Lung (tissue), 17 donors: ENCODE measurements at places on chromosomes 2 and 18. TPM values are rescaled to one million over a fixed set of nuclear protein-coding genes. Genes with fewer than 3 reads are reported as not detected.

DNA sequence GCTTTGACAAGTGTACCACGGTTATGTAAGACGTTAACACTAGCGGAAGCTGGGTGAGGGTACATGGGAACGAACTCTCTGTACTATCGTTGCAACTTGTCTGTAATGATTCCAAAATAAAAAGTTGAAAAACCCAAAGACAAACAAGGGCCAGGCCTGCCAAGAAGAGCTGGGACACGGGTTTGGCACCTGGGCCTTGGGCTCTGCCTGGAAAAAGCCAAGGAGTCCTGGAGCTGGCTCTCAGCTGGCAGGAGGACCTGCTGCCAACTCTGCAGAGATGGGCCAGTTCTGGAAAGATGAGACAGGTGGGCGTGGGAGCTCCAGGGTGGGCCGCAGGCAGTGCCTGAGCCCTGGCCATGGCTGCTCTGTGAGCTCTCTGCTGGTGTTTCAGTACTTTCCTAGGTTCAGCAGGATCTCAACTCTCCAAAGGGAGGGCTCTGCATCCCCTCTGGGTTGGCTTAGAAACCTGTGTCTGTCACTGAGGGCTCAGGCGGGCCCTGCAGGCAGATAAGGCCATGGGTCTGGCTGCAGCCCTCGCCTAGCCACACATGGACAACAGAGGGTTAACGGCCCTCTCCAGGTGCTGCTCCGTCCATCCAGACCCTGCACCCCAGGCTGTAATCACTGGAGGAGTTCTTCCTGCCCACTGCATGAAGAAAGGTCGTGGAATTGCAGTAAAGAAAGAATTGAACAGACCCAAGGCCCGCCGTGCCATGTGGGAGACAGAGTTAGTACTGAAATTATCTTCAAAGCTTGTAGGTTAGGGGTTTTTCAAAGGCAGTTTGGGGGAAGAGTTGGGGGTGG, 89.9 kb downstream of the RHOB start:
- H3K36me3 ChIP-seq: no peaks in the 10 kb centered on the region
- H3K27me3 ChIP-seq: no peaks in the 10 kb centered on the region
- no peaks in the 10 kb centered on the region for H3K4me1 ChIP-seq
- DNase-seq: no peak

GRCh38 chr2:219037783-219038499, 3.4 kb downstream of the CFAP65 start:
- H3K36me3 ChIP-seq: no peaks in the 10 kb centered on the region
- peaks cover 17% of the 10 kb centered on the region for H3K27me3 ChIP-seq
- DNase-seq: no peak
- no peak overlapping the region for H3K4me3 ChIP-seq
- no peak overlapping the region for H3K27ac ChIP-seq
- H3K4me1 ChIP-seq: no peaks in the 10 kb centered on the region

DNA sequence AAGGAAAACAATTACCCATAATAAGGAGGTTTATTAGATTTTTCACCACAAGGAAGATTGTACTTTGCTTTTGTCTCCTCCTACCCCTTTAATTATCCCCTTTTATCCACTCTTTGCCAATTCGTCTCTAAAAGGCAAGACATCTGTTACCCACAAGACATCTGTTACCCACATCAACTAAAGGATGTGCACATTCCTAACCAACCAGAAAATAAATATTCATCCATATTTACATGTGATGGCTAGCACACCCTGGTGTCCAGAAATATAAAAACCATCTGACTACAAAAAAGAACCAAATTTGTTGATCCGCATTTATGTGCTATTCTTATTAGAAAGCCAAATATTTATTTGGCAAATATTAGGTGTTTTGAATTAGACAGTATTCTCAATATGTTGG, 35.7 kb downstream of the ACVR1C start:
- H3K36me3 ChIP-seq: no peaks in the 10 kb centered on the region
- H3K27me3 ChIP-seq: no peaks in the 10 kb centered on the region
- no peak for DNase-seq
- no peaks in the 10 kb centered on the region for H3K4me1 ChIP-seq
- no peak overlapping the region for H3K4me3 ChIP-seq

RAB17 gene
- polyA plus RNA-seq: 73.3 TPM

DNA sequence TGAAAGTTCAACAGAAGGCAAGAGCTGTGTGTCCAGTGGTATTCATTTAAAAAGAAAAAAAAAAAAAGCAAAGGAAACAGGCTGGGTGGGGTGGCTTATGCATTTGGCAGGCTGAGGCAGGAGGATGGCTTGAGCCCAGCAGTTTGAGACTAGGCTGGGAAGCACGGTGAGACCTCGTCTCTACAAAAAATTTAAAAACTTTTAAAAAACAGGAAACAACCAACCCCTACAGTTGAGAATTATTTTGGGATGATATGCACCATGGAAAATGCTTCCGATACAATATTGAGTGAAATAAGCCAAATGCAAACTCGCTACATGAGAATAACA, 31.2 kb downstream of the PTPN18 start:
- DNase-seq: peak; percentile 20
- H3K4me3 ChIP-seq: no peak overlapping the region
- no peak overlapping the region for H3K27ac ChIP-seq
- H3K27me3 ChIP-seq: no peaks in the 10 kb centered on the region

- no peak overlapping the region for H3K4me3 ChIP-seq
- no peak overlapping the region for H3K27ac ChIP-seq
- peaks cover 37% of the 10 kb centered on the region for H3K4me1 ChIP-seq
- no peaks in the 10 kb centered on the region for H3K27me3 ChIP-seq
- H3K36me3 ChIP-seq: no peaks in the 10 kb centered on the region
Observed at GRCh38 chr2:197915548-197916265, 111.3 kb downstream of the PLCL1 start.

DNA sequence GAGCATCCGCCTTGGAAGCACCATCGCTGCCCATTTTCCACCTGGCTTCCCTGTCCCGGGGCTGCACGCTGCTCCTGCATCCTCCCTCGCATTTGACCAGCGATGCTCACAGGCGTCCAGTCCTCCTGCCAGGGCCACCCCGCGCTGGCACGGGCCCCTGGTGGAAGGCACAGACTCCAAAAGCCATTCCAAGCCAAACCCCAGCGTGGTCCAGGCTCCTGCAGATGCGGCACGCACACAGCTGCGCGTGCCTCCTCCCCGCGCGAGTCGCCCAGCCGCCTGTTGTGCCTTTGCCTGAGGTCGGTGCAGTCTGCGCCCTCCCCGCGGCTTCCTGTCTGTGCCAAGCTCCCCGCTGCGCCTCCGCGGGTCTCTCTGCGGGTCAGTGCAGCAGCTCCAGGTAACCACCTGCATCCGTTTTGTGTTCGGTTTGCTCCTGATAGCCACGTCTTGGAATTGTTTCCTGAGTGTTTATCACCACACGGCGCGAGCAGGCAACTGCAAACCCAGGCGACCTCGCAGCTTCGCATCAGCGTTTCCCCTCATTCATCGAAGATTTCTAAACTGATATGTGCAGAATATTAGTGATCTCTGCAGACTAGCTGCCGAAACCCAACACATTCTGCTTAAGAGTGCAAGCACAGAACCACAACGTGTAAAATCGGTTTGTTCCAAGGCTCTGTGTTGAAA, 65.2 kb upstream of the SALL3 start:
- H3K4me3 ChIP-seq: no peak overlapping the region
- H3K27ac ChIP-seq: no peak overlapping the region
- H3K27me3 ChIP-seq: no peaks in the 10 kb centered on the region

DNA sequence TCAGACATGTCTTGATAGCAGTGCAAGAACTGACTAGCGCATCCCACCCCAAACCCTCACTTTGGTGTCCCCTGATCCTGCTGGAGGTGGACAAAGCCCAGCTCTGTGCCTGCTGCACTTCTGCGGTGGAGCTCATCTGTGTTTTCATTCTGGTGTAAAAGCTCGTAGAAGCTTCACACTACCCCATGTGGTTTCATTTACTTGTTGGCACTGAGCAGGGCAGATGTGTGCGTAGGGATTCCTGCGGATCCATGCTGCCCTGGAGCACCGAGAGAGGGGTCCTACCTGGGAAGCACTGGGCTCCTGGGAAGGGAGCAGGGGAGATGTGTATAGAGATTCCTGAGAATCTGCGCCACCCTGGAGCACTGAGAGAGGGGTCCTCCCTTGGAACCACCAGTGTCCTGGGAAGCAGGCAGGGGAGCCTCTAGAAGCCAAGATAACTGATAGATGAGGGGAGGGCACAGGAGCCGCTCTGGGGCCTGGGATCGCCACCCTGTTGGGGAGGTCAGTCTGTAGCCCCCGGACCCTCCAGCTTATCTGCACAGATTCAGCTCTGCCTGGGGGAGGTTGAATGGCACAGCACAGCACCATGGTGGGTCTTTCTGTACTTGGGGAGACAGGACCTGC, 106.9 kb upstream of the OTOS start:
- no peaks in the 10 kb centered on the region for H3K27me3 ChIP-seq
- peak; percentile 10 for DNase-seq
- H3K4me1 ChIP-seq: peaks cover 34% of the 10 kb centered on the region
- no peak overlapping the region for H3K4me3 ChIP-seq

FBXO36 gene
- 2.5 TPM for polyA plus RNA-seq

ALPI gene
- polyA plus RNA-seq: not detected

CTLA4 gene
- polyA plus RNA-seq: 0.10 TPM

GRCh38 chr2:207724113-207724512, 12.7 kb downstream of the CCNYL1 start:
- H3K27me3 ChIP-seq: no peaks in the 10 kb centered on the region
- no peaks in the 10 kb centered on the region for H3K4me1 ChIP-seq
- DNase-seq: no peak

- H3K4me1 ChIP-seq: peaks cover 3% of the 10 kb centered on the region
- no peak overlapping the region for H3K4me3 ChIP-seq
- H3K27me3 ChIP-seq: no peaks in the 10 kb centered on the region
Observed at GRCh38 chr2:1995081-1995480, 250.8 kb upstream of the PXDN start.

DNA sequence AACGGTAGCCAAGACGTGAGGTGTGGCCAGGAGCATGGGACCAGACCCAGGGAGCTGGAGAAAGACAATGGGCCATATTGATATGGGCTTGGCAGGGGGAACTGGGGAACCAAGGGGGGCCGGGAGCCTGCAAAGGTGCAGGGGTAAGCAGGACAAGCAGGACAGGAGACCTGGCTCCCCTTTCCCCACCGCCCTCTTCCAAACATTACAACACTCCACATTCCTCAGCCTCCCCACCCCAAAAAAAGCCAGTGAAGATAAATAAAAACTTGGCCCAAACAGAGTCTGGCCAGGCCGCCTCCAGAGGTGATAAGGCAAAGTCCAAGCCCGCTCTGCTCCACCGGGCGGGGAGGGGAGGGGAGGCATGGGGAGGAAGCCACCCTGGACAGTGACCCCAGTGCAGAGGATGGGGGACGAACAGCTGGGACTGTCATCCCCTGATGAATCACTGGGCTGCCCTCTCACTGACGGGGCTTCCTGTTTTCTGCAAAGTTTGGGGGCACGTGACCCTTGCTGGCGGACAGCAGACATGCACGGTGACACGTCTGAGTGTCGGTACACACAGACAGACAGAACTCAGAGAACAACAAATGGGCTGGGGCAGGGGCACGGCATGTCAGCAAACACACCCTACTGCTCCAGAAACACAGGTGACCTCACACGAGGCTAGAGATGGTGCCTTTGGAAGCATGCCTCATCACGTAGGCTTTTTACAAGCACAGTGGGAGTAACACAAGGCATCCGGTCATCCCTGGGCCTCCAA, 100.2 kb downstream of the TNS1 start:
- peak overlapping the region; percentile 96 for H3K27ac ChIP-seq
- DNase-seq: peak; percentile 83
- no peaks in the 10 kb centered on the region for H3K36me3 ChIP-seq
- no peak overlapping the region for H3K4me3 ChIP-seq
- peaks cover 70% of the 10 kb centered on the region for H3K4me1 ChIP-seq

DNA sequence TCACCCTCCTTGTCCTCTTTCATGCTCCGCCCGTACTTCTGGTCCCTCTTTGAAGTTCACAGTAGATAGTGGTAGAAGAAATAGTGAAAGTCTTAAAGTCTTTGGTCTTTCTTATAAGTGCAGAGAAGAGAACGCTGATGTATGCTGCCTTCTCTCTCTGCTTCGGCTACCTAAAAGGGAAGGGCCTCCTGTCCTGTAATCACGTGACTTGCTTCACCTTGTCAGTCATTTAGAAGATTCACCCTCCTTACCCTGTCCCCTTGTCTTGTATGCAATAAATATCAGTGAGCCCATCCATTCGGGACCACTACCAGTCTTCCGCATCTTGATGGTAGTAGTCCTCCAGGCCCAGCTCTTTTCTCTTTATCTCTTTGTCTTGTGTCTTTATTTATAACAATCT, 144.6 kb downstream of the ARL4C start:
- peaks cover 4% of the 10 kb centered on the region for H3K27me3 ChIP-seq
- H3K4me3 ChIP-seq: no peak overlapping the region
- no peak overlapping the region for H3K27ac ChIP-seq
- no peak for DNase-seq
- H3K4me1 ChIP-seq: no peaks in the 10 kb centered on the region

LYG1 gene
- 2.7 TPM for polyA plus RNA-seq

DNA sequence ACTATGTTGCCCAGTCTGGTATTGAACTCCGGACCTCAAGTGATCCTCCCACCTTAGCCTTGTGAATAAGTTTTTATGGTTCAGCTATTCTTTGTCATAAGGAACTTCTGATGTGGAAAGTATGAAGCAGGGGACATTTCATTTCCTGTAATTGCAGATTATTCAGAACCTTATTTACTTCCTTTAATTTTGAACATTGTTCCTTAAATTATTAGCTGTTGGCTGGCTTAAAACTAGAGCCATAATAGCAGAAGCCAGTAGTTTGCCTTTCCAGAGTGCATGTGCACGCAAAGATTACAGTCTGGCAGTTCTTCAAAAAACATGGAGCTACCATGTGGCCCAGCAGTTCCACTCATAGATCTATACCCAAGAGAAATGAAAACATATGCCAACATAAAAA, 53.1 kb downstream of the PMS1 start:
- H3K27ac ChIP-seq: no peak overlapping the region
- no peak for DNase-seq
- H3K27me3 ChIP-seq: no peaks in the 10 kb centered on the region
- H3K4me1 ChIP-seq: no peaks in the 10 kb centered on the region
- H3K36me3 ChIP-seq: no peaks in the 10 kb centered on the region

GRCh38 chr2:157936406-157936805, 60.3 kb upstream of the ACVR1 start:
- no peaks in the 10 kb centered on the region for H3K36me3 ChIP-seq
- no peaks in the 10 kb centered on the region for H3K4me1 ChIP-seq
- H3K4me3 ChIP-seq: no peak overlapping the region
- H3K27me3 ChIP-seq: no peaks in the 10 kb centered on the region

DNA sequence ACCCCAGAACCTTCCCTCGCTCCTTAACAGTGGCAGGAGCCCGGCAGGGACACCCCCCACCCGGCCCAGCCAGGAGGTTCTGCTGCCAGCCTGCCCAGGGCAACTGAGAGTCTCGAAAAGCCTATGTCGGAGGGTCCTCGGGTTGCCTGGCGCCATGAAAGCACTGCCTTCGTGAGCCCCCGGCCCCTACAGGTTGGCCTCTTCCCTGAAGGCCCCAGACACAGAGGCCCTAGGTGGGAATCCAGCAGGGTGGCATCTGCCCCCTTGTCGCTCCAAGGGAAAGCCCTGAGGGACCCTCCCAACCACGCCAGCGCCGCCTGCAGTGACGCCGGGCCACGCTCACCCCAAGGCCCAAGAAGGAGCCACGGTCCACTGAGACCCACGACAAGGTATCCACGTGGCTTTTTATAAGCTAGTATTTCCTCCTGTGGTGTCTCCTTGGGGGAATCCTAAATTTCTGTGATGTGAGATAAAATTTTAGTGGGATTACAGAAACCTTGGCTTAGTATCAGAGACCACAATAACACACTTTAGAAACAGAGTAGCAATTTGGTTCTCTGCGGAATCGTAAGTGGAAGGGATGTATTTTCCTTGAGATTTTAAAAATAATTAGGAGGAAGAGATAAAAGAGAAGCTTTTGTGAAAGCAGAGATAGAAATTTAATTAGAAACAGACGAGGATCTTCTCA, 138.9 kb downstream of the HDAC4 start:
- H3K36me3 ChIP-seq: no peaks in the 10 kb centered on the region
- H3K27me3 ChIP-seq: no peaks in the 10 kb centered on the region

GRCh38 chr2:124248386-124248785, 223.3 kb downstream of the CNTNAP5 start:
- peak; percentile 57 for DNase-seq
- no peaks in the 10 kb centered on the region for H3K27me3 ChIP-seq
- H3K4me3 ChIP-seq: no peak overlapping the region
- H3K27ac ChIP-seq: no peak overlapping the region
- H3K4me1 ChIP-seq: no peaks in the 10 kb centered on the region
